ENCODE measurements at places on chromosomes 7 and 10.

- DNase-seq: peak; percentile 82
These were observed 128.5 kb downstream of the BTAF1 start for GRCh38 chr10:92052088-92052487.

DNA sequence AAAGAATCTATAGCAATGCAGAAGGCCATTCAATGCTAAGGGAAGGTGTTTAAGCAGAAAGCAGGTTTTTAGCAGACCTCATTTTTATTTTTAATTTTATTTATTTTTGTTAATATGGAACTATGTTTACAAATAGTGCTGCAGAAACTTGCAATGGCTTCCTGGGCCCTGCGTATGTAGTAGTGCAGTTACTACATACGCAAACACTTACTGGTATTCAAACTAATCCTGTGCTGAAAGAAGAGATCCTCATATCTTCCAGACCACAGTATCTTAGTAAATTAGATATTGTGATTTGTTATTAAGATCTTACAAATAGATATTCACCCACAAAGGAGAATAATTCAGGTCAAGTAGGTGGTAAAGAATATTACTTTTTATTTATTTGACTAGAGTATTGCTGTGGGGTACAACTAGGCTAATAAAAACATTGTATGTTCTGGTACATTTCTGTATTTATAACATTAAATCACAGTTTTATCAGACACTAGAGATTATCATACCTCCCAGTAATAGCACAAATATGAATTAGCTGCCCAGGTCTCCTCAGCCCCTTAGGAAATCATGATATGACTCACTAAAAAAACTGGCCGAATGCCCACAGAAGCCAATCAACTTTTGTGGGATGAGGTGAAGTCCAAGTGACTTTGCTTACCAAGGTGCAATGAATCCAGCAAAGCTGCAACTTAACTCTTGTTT is 57.6 kb downstream of the RNLS start:
- no peak for DNase-seq

GRCh38 chr7:336810-337566 is 47.0 kb downstream of the FOXL3 start:
- no peak for DNase-seq

- no peak for DNase-seq
These were observed 459 bp downstream of the SUGCT start for GRCh38 chr7:40135317-40135610.

DNA sequence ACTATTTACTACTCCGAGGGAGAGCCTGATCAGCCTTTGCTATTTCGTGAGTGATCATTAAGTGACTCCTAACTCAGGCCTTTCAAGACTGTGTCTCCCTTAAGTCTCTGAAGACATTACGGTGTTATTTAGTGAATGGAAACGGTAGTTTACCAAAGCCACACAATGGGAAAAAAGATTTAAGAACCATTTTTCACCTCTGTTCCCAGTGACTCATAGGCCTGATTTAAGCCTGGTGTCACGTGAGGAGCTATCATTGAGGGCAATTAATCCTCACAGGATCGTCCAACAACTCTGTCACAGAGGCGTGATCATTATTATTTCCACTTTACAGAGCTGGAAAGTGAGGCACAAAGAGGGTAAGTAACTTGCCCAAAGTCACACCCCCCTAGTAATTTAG is 20.3 kb downstream of the C10orf90 start:
- DNase-seq: no peak

GRCh38 chr10:58756130-58756719 is 243.6 kb downstream of the BICC1 start:
- no peak for DNase-seq

GRCh38 chr10:27285093-27285492 is 44.5 kb upstream of the ACBD5 start:
- DNase-seq: no peak

DNA sequence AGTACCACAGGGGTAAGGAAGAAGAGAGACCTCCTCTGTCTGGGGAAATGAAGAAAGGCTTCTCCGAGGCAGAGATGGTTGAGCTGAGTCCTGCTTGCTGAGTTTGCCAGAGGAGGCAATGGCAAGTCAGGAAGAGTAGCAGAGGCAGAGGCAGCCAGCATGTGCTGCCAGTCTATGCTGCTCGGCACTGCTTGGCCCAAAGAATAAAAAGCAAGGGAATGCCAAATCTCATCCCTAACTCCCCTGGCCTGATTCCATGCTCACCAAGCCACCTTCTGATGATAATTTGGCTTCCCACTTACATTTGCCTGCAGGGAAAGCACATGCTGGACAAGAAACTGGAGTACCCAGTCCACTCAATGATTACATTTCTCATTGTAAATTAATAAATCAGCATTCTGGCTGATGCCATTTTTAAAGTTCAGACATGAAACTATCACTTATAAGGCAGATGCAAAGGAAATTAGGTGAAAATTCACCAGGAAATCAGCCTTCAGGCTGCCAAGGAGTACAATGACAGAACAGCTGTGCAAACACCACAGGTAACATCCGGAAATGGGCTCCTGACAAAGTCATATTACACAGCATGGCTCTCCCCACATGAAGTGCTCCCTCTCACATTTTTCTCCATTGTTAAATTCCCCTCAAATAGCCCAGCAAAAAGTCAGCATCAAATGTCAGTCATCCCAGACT is 245.9 kb downstream of the MTERF1 start:
- DNase-seq: no peak

GRCh38 chr7:2830609-2831376 is 13.3 kb downstream of the GNA12 start:
- DNase-seq: no peak

DNA sequence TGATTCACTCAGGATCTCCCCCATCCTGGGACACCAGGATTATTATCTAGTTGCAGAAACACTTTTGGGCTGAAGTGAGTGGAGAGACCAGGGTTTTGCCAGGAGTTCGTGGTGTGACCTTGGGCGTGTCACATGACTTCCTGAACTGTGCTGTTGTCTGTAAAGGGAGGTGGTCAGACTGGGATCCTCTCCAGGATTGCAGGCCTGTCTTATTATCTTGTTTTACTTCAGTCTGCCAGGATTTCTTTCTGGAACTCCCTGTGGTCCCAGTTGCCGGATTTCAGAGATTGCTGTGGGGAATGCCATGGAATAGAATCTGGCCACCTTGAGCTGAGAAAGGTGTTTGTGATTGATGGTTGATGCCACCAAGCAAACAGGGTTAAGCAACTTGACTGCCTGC is 35.8 kb downstream of the CRCP start:
- no peak for DNase-seq

- DNase-seq: no peak
These were observed 376.4 kb downstream of the HTR7 start for GRCh38 chr10:90481326-90481923.

- peak; percentile 95 for DNase-seq
These were observed 38.5 kb downstream of the MTURN start for GRCh38 chr7:30173058-30173897.

DNA sequence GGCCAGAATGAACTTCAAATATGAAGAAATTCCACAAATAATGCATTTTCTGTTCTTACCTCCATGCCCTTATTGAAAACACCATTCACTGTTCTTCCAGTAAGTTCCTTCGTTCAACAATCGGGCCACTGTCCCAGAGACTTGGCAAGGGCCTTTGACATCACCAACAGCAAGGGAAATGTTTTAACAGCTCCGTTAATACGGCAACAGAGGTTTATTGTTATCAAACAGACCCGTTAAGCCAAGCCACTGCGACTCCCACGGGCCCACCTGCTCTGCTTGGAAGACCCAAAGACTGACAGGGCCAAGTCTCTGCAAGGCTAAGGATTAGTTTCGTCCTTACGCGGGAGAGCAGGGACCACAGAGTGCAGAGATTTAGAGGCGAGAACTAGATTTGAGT is 43.4 kb upstream of the LYZL1 start:
- DNase-seq: peak; percentile 90

- no peak for DNase-seq
These were observed 111.7 kb downstream of the POLL start for GRCh38 chr10:101476383-101476782.

DNA sequence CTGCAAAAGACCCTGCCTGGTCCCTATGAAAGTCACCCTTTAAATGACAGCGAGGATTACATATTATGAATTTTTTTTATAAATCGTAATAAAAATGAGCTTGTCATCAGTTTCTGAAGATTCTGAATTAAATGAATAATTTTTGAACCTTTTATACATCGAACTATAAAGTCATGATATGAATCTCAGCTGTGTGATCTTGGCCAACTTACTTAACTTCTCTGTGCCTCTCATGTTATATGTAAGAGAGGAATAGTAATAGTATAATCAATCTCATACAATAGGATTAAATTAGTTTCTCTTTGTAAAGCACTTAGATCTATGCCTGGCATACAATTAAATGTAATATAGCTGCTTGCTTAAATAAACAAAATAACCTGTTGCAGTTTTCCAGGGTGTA is 5.3 kb upstream of the ATOH7 start:
- DNase-seq: no peak

GRCh38 chr7:130400120-130400572 is 19.9 kb downstream of the CPA1 start:
- DNase-seq: no peak

- DNase-seq: no peak
These were observed 55.1 kb downstream of the KCTD7 start for GRCh38 chr7:66683770-66684123.

- DNase-seq: no peak
These were observed 3.2 kb downstream of the PPRC1 start for GRCh38 chr10:102135956-102136526.

- DNase-seq: no peak
These were observed 190.1 kb downstream of the MLLT10 start for GRCh38 chr10:21724020-21724589.

DNA sequence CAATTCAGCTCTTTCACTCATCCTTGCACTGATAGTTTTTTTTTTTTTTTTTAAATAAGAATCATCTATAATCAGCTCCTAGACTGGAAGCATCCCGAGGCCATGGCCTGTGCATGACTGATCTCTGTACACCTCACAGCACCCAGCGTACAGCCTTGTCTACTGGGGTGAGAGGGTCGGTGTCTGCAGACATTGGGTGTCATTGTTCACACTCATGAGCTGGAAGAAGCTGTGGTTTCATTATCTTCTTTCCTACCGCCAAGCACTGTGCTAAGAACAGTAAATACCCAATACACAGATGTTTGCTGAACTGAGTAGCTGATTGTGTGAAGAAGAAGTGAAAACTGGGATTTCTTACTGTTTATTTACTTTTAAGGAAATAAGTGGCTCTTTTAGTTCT is 123.6 kb downstream of the CLEC2L start:
- no peak for DNase-seq

DNA sequence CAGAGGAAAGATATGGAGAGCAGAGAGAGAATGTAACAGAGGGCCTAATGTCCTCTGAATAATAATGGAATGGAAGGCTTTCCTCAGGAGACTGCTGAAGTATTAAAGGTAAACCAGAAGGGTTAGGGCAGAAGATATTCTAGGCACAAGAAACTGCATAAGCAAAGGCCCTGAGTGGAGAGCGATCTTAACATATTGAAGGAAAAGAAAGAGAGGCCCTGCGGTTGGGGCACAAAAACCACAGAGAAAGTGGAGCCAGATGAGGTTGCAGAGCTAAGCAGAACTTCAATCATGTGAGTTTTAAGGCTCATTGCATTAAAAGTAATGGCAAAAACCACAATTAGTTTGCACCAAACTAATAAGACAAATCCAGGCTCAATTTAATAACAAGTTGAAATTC is 115.8 kb upstream of the VSTM2A start:
- DNase-seq: no peak

GRCh38 chr10:8453587-8453986 is 399.1 kb downstream of the GATA3 start:
- DNase-seq: no peak

DNA sequence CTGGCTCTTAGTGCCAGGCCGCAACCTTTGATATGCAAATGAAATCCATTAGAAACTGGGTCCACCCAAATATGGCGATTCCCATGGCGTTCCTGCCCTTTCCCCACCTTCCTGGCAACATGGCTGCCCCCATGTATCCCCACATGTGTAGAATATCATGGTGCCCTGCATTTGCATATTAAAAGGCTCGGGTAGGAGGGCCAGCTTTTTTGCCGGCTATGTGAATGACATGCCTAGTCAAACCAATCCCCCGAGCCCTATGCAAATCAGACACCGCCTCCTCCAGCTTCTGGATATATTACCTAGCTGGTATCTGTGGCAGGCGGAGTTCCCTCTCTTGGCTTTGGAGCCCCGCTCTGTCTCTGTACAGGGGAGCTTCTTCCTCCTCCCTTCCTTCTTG is 18.3 kb downstream of the MMS19 start:
- DNase-seq: no peak

- DNase-seq: no peak
These were observed 76.9 kb upstream of the LRRC4 start for GRCh38 chr7:128108129-128108528.

- DNase-seq: no peak
These were observed 26.5 kb upstream of the CNTNAP2 start for GRCh38 chr7:146090023-146090645.

GRCh38 chr10:112360308-112361270 is 13.3 kb upstream of the ACSL5 start:
- peak; percentile 18 for DNase-seq

DNA sequence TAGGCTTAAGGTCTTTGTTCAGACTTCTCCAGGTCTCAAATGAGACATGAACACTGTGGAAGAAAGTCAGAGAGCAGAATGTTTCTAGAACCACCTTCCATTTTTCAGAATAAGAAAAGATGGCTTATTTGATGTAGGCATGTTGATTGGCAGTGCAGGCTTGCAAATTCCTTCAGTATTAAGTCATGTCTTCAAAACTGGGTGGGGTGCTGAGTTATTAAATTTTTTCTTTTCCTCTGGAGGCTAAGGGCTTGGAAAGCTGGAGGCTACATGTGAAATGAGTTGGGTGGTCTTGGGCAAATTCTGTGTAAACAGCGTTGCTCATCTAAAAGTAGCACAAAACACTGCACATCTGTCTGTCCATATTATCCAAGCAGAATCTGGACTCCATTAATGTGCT is 62.8 kb downstream of the PRTFDC1 start:
- no peak for DNase-seq

- DNase-seq: no peak
These were observed 1.1 kb upstream of the TNKS2 start for GRCh38 chr10:91797048-91797690.

DNA sequence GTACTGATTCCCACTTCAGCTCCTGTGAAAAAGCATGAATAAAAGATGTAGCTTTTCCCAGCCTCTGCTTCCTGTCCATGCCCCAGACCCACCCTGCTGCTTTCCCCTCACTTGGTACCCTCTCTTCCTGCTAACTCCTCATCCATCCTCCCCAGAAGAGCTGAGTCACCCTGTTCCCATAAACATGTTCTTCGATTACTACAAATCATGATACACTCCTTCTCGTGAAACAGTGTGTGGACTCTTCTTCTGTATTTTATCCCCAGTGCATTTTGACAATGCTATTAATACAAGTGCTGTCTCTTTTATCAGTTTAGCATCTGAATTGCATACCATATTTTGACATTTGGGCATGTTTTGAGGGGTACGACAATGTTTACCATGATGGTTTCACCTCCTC is 45.8 kb upstream of the SORBS1 start:
- DNase-seq: no peak

- no peak for DNase-seq
These were observed 37.0 kb upstream of the MXI1 start for GRCh38 chr10:110170142-110170971.

Measured in posterior cingulate gyrus (tissue), 11 donors.